ENCODE measurements at places on chromosomes 16 and 17. TPM values are rescaled to one million over a fixed set of nuclear protein-coding genes. Genes with fewer than 3 reads are reported as not detected.

Gene SLFN12L
- total RNA-seq: 0.05 TPM

Gene C16orf74
- 22.8 TPM for total RNA-seq

Gene RABEP1
- 33.7 TPM for total RNA-seq

Gene PPL
- 0.18 TPM for total RNA-seq

Gene ERN2
- not detected for total RNA-seq
